Mesenchymal stem cell (in vitro differentiated cells and primary cell): ENCODE measurements at places on chromosomes 5 and 9.

- H3K4me3 ChIP-seq, result no peak overlapping the region
- no peaks in the 10 kb centered on the region for H3K36me3 ChIP-seq
- H3K27ac ChIP-seq, result no peak overlapping the region
- DNase-seq, result no peak
- H3K27me3 ChIP-seq, result no peaks in the 10 kb centered on the region
Measured at GRCh38 chr5:153985498-153985897, 53.2 kb downstream of the FAM114A2 start.

DNA sequence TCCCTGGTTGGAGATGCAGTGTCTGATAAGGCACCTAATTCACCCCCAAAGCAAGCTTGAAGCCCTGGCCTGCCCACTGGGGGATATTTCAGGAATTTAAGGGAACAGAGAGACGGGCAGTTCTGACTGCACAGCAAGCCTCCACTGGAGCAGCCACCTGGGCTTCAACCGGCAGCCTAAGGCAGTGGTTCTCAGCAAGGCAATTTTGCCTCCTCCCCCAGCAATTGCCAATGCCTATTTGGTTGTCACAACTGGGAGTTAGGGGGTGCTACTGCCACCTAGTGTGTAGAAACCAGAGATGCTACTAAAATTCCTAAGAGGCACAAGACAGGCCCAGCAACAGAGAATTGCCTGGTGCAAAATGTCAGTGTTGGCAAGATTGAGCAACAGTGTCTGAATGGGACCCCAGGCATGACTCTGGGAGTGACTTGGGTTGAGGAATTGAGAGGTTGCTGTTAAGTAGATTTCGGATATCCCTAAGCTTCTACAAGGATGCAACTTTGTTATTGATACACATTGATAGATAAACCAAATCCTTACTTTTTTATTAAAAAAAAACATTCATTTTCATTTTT lies 58.7 kb upstream of the CTSL start:
- peaks cover 6% of the 10 kb centered on the region for H3K27me3 ChIP-seq
- no peak for DNase-seq
- H3K36me3 ChIP-seq, result peaks cover 2% of the 10 kb centered on the region
- peaks cover 11% of the 10 kb centered on the region for H3K4me1 ChIP-seq
- H3K27ac ChIP-seq, result no peak overlapping the region
- no peak overlapping the region for H3K4me3 ChIP-seq

GRCh38 chr5:125037020-125037419 lies 290.6 kb upstream of the ZNF608 start:
- DNase-seq, result no peak
- no peak overlapping the region for H3K4me3 ChIP-seq
- no peaks in the 10 kb centered on the region for H3K4me1 ChIP-seq
- H3K27me3 ChIP-seq, result no peaks in the 10 kb centered on the region
- H3K27ac ChIP-seq, result no peak overlapping the region
- no peaks in the 10 kb centered on the region for H3K36me3 ChIP-seq

GRCh38 chr5:137332296-137332695 lies 166.8 kb downstream of the SPOCK1 start:
- H3K4me3 ChIP-seq, result no peak overlapping the region
- no peak overlapping the region for H3K27ac ChIP-seq
- no peak for DNase-seq
- H3K4me1 ChIP-seq, result no peaks in the 10 kb centered on the region
- H3K27me3 ChIP-seq, result peaks cover 7% of the 10 kb centered on the region

- H3K27ac ChIP-seq, result no peak overlapping the region
- H3K36me3 ChIP-seq, result peaks cover 29% of the 10 kb centered on the region
- H3K4me3 ChIP-seq, result no peak overlapping the region
- DNase-seq, result no peak
- peaks cover 8% of the 10 kb centered on the region for H3K4me1 ChIP-seq
Measured at GRCh38 chr5:157568222-157568621, 7.4 kb downstream of the ADAM19 start.

GRCh38 chr9:114366334-114367128 lies 21.3 kb downstream of the AKNA start:
- H3K4me3 ChIP-seq, result no peak overlapping the region
- H3K4me1 ChIP-seq, result peaks cover 21% of the 10 kb centered on the region
- H3K27ac ChIP-seq, result peak overlapping the region; percentile 73
- H3K36me3 ChIP-seq, result peaks cover 57% of the 10 kb centered on the region

DNA sequence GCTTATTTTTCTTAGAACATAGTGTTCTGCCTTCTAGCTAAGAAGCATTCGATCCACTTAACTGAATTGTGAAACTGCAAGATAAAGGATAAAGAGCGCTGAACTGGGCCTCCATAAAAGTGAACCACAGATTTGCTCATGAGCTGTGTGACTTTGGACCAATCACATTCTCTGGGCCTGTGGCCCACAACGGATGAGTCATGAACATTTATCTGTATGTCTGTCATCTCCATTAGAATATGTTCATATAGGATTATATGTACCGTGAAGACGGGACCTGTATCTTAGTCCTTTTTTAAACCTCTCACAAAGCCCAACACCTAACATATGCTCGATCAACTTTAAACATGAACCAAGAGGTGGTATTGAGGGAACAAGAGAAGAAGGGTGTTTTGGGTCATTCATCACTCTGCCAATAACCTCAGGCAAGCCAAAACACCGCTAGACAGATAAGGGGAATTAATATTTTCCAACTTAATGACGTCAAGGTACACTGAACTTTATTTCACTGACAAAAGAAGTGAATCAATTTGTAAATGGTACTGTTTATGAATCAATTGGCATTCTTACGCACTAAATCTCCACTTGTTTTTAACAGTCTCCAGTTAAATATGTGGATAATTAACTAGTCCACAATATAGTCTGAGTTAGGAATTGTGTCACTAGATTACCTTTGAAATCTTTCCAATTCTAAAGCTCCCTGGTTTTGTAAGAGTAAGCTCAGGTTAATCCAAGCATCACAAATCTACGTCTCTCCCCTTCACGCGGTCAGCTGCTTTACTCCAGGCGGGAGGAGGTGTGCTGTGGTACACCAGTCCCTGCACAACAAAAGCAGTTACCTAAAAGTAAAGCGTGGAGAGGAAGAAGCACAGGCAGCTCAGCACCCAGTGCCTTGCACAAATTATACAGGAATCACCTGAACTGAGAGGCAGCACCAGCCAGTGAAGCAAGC lies 1.6 kb downstream of the TMEM245 start:
- peak overlapping the region; percentile 91 for H3K4me3 ChIP-seq
- no peaks in the 10 kb centered on the region for H3K36me3 ChIP-seq
- H3K4me1 ChIP-seq, result peaks cover 8% of the 10 kb centered on the region
- H3K27ac ChIP-seq, result peak overlapping the region; percentile 68
- no peaks in the 10 kb centered on the region for H3K27me3 ChIP-seq

GRCh38 chr5:175698401-175699115 lies 40.7 kb downstream of the HRH2 start:
- no peak overlapping the region for H3K4me3 ChIP-seq
- H3K27ac ChIP-seq, result no peak overlapping the region
- H3K27me3 ChIP-seq, result no peaks in the 10 kb centered on the region

GRCh38 chr5:168608386-168608785 lies 29.2 kb upstream of the PANK3 start:
- H3K27me3 ChIP-seq, result peaks cover 7% of the 10 kb centered on the region
- no peaks in the 10 kb centered on the region for H3K36me3 ChIP-seq
- DNase-seq, result no peak

DNA sequence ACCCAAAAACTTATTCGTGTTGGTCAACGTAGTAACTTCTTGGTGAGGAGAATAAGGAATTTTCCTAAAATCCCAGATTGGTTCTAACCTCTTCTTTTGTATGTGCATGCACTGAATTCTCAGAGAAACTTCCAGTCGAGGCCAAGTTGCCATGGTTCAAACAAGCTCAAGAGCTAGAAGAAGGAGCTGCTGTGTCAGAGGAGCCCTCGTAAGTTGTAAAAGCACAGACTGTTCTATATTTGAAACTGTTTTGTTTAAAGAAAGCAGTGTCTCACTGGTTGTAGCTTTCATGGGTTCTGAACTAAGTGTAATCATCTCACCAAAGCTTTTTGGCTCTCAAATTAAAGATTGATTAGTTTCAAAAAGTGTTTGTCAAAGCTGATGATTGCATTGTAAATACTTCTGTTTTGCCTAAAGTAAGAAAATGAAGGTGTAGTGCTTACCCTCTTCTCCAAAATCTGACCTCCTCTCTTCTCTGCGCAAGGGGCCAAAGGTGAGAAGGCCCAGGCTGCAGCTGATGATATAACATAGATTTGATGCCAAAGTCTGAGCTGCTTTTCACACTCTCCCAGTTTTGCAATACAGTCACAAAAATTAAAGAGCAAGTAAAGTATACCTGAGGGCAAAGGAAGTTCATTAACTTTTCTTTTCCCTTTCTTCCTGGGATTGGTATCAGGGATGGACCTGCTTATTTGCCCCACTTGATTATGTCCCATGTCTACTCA lies 210.8 kb downstream of the ADAMTSL1 start:
- H3K4me1 ChIP-seq, result no peaks in the 10 kb centered on the region
- H3K36me3 ChIP-seq, result peaks cover 92% of the 10 kb centered on the region
- H3K27ac ChIP-seq, result no peak overlapping the region
- H3K4me3 ChIP-seq, result no peak overlapping the region

DNA sequence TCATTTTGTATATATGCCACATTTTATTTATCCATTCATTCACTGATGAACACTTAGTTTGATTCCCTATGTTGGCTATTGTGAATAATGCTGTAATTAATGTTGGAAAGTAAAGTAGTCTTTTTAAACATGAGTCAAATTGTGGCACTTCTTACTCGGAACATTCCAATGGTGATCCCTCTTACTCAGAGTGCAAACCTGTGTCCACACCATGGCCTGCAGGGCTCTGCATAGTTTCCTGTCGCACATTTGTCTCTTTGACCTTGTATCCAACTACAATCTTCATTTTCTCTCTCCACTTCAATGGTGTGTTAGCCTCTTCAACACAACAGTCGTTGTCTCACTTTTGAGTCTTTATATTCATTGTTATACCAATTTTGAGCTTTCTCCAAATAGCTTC lies 98.1 kb upstream of the PAPPA start:
- no peaks in the 10 kb centered on the region for H3K27me3 ChIP-seq
- H3K4me3 ChIP-seq, result no peak overlapping the region

DNA sequence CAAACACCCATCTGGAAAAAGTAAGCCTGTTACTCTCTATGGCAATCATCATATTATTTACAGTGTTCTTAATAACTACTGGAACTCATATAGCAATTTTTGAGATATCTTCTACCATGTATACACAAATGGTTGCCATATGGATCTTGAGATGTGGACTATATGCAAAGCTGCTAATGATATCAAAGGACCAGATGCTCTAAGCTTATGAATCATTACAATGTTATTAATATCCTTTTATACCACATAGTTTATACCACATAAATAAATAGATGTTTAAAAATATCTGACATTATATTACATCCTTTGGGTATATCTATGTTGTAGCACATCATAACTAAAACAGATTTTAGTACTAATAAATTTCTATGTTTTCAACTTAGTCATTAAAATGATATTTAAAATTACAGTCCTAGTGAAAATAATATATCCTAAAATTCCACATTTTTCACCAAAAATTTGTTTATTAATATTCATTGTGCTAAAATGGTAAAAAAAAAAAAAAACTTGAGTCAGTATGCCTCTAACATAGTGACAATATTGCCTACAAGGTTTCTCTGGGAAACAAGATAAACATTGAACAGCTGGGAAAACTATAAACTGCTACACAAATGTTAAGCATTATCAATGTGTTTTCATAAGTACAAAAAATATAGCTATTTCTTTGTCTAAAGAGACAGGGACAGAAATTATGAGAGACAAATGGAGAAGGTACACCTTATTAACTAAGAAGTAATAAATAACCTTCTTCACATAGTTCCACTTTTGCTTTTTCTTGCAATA lies 85.5 kb downstream of the DTWD2 start:
- H3K27ac ChIP-seq, result no peak overlapping the region
- DNase-seq, result no peak
- no peak overlapping the region for H3K4me3 ChIP-seq
- H3K4me1 ChIP-seq, result no peaks in the 10 kb centered on the region
- no peaks in the 10 kb centered on the region for H3K36me3 ChIP-seq

DNA sequence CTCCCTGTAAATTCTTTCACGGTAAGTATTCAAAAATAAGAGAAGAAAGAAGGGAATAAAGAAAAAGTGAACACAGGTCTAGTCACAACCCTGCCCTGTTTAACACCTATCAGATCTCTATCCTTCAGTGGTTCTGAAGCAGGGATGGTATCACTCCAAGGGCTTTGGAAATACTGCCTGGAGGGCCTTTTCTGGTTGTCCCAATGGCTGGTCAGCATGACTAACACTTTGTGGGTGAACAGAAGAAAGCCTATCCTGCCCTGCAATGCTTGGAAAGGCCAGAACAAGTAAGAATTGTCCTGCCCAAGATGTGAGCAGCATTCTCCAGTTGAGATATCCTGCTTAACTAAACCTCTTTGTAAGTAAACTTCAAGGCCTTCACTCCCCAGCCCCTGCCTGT lies 124.9 kb downstream of the TMEM167A start:
- no peaks in the 10 kb centered on the region for H3K27me3 ChIP-seq
- H3K4me3 ChIP-seq, result no peak overlapping the region
- H3K27ac ChIP-seq, result no peak overlapping the region
- H3K36me3 ChIP-seq, result no peaks in the 10 kb centered on the region

DNA sequence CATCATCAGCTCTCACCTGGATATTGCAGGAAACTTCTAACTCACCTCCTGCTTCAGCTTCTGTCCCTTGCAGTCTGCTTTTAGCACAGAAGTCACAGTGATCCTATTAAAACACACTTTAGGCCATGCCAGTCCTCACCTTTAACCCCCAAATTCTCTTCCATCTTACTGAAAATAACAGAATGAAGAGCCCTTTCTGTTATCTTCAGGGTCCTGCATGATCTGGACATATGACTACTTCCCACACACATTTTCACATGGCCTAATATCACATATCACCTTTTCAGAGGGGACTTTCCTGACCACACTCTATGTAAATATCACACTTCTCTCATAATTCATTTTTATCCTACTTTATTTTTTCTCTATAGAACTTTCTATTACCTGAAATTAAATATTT lies 550.6 kb upstream of the CLINT1 start:
- H3K36me3 ChIP-seq, result no peaks in the 10 kb centered on the region
- no peak overlapping the region for H3K4me3 ChIP-seq
- no peak for DNase-seq
- peaks cover 3% of the 10 kb centered on the region for H3K4me1 ChIP-seq

GRCh38 chr5:143011585-143011984 lies 241.4 kb downstream of the ARHGAP26 start:
- no peak for DNase-seq
- peaks cover 7% of the 10 kb centered on the region for H3K4me1 ChIP-seq
- peak overlapping the region; percentile 15 for H3K27ac ChIP-seq
- H3K4me3 ChIP-seq, result no peak overlapping the region

GRCh38 chr5:16578474-16578883 lies 38.3 kb downstream of the RETREG1 start:
- H3K4me1 ChIP-seq, result peaks cover 2% of the 10 kb centered on the region
- no peaks in the 10 kb centered on the region for H3K36me3 ChIP-seq

- DNase-seq, result no peak
- peaks cover 63% of the 10 kb centered on the region for H3K36me3 ChIP-seq
- no peak overlapping the region for H3K27ac ChIP-seq
- no peaks in the 10 kb centered on the region for H3K27me3 ChIP-seq
- no peak overlapping the region for H3K4me3 ChIP-seq
- H3K4me1 ChIP-seq, result peaks cover 6% of the 10 kb centered on the region
Measured at GRCh38 chr5:14681236-14681752, 16.8 kb downstream of the OTULIN start.

DNA sequence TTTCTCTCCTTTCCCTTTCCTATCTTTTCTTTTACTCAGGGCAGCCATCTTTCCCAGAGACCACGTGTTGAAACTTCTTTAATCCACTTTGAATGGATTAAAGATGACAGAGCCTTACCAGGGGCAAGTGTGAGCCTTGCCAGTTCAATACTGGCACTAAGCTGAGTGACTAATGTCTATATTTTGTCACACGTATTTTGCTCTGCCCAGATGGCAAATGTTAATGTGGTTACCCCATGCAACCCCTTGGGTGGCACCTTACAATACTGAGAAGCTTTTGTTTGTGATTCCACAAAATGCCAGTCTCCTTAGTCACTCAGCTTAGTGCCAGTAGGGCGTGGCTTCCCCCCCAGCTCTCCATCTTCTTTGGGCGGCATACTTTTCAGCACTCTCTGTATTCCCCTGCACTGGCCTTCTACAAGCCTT lies 24.8 kb downstream of the ANXA1 start:
- no peak for DNase-seq
- H3K4me1 ChIP-seq, result no peaks in the 10 kb centered on the region
